ENCODE measurements at places on chromosomes 7 and 10.

- DNase-seq = no peak
Observed at GRCh38 chr7:27551803-27552400, 110.8 kb downstream of the HIBADH start.

DNA sequence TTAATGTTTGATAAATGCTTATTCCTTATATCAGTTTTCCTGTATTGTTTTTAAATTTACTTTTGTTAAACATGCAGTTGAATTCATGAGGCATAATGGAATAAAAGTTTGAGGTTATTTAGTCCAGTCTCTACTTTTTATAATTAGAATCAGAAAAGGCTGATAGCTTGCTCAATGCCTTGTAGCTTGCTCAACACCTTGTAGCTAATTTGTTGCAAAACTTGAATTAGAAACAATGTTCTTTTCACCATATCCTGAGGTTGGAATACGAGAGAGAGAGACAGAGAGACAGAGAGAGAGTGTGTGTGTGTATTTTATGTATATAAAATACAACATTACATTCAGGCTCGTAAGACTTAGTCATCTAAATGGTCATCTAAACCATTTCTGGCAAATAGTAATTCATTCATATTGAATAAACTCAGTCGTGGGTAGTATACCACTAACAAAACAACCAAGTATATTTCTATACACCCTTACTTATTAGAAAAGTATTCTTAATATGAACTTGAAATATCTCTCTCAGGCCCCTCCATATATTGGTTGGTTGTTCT lies 243.5 kb downstream of the ADK start:
- DNase-seq = no peak

DNA sequence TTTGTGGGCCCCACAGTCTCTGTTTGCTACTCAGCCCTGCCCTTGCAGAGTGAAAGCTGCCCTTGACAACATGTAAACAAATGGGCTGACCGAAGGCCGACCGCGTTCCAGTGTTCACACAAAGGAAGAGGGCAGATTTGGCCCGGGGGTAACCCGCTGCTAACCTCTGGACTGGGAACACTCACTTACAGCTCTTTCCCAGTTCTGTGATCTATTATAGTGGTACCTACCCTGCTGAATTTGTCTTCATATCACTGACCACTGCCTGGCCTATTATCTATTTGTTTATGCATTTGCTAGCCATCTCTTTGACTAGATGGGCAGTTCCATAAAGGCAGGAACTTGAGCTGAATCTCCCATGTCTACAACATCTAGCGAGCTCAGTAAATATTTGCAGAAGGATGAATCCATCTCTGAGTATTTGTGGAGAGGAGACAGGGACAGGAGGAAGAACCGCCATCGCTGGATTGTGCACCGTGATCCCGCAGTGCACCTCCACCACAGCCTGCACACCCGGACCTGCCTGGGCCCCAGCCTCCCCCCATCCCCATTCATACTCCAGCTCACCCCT lies 15.2 kb downstream of the SLC29A3 start:
- no peak for DNase-seq

DNA sequence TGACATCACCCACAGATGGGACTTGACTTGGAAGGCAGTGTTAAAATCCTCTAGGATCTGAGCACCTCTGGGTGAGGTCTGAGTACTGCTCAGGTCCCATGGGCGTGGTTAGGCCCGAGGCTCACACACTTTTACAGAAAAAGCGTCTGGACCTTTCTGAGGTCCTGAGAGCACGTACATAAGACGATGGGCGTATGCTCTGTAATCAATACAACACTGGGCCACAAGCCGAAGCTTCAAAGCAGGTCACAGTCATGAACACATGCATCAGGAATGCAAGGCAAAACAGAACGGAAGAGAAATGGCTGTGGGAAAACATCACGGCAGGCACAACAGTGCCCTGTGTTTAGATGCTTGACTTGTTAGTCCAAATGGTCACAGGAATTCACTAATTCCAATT lies 112.2 kb downstream of the LARP4B start:
- no peak for DNase-seq

GRCh38 chr10:55750458-55750857 lies 610.6 kb downstream of the ZWINT start:
- DNase-seq = no peak

DNA sequence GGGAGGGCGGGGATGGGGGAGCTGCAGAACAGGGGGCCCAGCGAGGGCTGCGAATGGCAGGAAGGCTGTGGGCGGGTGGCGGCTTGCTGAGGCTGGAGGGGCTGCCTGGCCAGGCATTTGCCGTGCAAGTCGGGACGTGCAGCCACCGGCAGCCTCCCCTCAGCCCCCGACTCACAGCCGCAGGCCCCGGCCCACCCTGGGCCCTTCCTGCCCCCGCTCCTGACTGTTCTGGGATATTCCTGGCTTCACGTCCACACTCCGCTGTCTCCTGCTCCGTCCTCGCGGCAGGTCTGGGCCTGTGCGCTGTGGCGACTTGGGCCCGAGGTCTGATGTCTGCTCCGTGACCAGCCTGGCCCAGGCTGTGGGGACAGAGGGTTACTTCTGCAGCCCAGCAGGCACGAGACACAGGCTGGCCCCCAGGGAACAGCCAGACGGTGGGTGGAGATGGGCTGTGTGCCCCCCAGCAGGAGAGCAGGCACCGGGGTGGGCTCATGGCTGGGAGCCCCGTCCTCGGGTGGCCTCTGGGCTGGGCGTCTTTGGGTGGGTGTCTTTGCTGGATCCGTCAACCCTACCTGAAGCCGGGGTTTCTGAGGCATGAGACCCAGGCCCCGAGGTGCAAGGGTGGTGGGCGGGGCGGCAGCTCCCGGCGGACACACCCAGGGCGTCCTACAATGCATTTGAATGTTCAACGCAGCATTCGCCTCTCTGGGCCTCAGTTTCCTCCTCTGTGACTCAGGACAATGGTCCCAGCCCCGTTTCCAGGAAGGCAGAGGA lies 86.5 kb downstream of the FOXL3 start:
- DNase-seq = no peak

All from hippocampal formation (tissue), 2 donors.